ENCODE measurements at places on chromosomes 4 and X.

GRCh38 chrX:142060191-142060590 is 144.9 kb downstream of the MAGEC2 start:
- no peak for DNase-seq

GRCh38 chr4:154877110-154877760 is 96.2 kb downstream of the RBM46 start:
- no peak for DNase-seq

GRCh38 chr4:15414551-15415091 is 13.2 kb upstream of the C1QTNF7 start:
- DNase-seq: no peak

- no peak for DNase-seq
These were observed 7.3 kb downstream of the PPA2 start for GRCh38 chr4:105466580-105466979.

DNA sequence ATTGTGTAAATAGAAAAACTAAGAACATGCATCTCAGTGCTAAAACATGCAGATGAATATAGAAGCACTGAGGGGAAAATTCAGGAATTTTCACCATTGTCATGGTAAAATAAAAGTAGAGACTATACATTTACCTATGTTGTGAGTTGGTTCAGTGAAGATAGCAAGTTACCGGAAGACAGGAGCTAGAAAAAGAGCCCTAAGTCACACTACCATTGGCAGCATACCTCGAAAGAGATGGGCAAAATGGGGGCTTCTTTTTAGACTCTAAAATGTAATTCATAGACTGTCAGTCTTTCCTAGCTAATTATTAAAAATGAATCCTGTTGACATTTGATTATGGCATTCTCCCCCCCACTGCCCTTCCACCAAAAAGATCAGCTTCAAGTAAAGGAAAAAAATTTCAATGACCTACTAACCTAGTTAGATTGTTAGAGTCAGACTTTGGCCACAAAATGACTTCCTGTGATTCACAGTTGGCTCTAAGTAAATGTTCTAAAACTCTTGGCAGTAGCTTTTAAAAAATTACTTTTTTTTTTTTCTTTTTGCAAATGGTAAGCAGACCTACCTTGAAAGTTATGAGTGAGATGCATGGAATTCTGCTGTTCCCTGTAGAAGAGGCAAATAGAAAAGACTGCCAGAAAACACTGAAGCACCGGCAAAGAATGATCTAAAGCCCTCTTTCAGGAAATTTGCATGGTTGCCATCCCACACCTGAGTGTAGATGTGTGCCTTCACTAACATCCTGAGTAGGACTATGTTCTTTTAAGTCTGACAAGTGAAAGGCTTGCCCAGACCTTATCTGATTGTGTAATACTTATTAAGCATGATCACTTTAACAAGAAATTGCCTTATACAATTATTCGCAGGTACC is 26.4 kb upstream of the ARSJ start:
- DNase-seq: no peak

DNA sequence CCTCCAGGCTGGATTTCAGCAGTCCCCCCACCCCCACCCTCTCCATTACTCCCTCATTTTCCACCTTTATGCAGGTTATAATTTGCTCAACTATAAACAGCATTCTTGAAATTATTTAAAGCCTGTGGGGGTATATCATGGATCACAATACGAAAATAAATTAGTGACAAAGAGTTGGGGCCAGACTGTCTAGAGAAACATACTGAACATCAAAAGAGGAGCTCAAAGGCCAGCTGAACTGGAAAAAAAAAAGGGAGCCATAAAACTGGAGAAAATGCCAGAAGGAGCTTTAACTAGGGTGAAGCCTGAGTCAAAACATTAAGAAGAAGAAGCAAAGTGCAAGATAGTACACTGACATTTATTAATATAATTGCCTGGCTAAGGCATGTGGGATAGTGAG is 137.8 kb downstream of the ANTXR2 start:
- no peak for DNase-seq

DNA sequence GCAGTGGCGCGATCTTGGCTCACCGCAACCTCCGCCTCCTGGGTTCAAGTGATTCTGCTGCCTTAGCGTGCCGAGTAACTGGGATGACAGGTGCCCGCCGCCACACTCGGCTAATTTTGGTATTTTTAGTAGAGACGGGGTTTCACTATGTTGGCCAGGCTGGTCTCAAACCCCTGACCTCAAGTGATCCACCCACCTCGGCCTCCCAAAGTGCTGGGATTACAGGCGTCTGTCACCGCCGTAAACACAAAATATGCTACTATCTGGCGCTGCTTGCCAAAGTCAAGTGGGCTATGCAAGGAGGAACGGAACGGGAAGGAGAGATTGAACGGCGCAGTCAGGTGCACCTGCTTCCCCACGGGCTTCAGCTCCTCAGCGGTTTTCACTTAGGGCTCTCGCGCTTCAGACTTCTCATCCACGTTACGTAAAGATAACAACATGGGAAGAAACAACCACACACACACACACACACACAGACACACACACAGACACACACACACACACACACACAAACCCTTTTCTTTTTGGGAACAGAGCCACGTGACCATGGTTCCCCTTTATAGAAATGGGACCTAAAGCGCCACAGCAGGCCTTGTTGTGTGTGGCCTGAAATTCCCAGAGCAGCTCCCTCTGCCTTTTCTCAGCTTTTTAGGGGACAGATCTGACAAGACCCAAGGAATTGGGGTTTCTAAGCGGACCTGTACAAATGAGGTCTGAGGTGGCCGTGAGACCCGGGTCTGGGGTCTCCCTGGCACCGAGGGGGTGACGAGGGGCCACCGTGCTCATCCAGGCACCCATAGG is 1.5 kb downstream of the P2RY8 start:
- DNase-seq: peak; percentile 73

GRCh38 chr4:25878676-25879075 is 15.9 kb upstream of the SEL1L3 start:
- DNase-seq: no peak

GRCh38 chr4:36178484-36178883 is 65.8 kb downstream of the ARAP2 start:
- no peak for DNase-seq

GRCh38 chr4:9938933-9939332 is 82.4 kb downstream of the SLC2A9 start:
- no peak for DNase-seq

GRCh38 chrX:16869393-16870094 is 618 bp downstream of the RBBP7 start:
- DNase-seq: peak; percentile 57

GRCh38 chr4:129326571-129327460 is 230.9 kb downstream of the C4orf33 start:
- DNase-seq: no peak

DNA sequence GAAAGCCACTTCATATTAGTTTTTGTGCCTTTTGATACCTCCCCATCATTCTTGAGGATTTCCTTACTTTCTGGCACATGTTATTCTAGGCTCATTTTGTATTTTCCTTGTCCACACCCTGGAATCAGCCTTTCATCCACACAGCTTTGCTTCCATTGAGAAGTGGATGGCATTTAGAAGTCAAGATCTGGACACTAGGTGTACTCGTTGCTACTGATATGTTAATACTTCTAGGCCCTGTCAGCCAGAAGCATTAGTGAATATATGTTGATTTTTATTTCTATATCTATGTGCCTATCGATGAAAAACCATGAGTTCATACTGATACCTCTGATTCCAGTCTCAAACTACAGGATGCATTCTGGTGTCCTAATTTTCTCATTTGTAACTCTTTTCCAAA is 73.2 kb downstream of the ARHGAP24 start:
- DNase-seq: no peak

DNA sequence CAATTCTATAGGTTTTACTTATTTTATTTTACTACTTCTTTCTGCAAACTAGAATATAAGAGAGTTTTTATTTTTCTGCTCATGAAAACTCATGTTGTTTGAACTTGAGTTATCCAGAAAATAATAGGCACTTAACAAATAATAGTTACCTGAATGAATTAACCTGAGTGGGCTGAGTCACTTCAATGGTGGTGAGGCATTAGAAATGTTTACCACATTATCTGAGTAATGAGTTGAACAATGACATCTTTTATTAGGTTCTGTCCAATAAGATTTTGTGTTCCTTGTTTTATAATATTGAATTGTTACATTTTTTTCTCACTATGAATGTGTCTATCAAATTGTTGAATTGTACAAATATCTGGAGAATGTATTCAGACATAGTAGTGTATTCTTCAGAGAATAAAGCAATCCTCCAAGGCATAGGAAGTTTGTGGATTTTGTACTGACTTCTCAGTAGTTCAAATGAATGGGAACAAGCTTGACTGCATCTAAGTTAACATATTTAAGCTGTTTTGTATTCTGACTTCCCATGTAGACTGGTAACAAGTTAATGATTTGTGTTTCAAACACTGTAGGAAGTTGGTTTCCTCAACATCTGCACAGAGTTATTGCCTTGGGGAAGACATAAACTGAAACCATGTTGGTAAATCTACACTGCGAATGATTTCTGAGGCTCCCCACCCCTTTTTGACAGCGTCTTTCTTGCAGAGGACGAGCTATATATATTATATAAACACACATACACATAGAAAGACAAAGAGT is 1808.9 kb upstream of the TENM3 start:
- no peak for DNase-seq

GRCh38 chrX:136199365-136199764 is 51.8 kb downstream of the MAP7D3 start:
- DNase-seq: no peak

- no peak for DNase-seq
These were observed 392.5 kb downstream of the GBA3 start for GRCh38 chr4:23085249-23085568.

DNA sequence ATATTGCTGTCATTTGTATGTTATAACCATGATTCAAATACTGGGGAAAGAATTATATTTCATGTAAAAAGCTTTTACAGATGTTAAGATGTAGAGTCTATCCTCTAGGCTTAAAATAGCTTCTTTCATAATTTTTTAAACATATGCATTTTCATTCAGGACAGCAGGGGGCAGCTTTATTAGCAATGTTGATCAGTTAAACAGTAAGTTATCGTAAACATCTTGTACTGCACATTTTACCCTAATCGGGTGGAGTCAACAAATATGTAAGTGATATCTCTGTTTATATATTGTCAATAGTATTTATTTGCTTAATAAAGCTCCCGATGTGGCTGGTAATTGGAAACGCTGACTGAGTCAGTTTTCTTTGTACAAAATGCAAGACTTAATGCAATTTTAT is 142.5 kb upstream of the MED14 start:
- DNase-seq: no peak

DNA sequence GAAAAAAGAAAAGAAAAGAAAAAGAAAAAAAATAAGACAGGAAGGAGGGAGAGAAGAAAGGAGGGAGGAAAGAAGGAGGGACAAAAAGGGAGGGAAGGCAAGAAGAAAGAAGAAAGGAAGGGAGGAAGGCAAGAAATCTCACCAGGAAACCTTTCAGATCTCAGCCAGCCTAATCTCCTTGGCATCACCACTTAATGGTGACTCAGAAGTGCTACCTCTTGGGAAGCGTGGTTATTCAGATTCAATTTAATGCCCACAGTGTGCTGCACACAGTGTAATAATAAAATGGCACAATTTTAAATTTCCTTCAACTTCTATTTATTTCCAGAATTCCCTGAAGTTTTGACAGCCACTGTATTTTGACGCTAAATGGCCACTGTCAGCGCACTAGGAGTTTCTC is 50.3 kb downstream of the DKK2 start:
- DNase-seq: no peak

- DNase-seq: no peak
These were observed 86.1 kb downstream of the CPE start for GRCh38 chr4:165464813-165465381.

DNA sequence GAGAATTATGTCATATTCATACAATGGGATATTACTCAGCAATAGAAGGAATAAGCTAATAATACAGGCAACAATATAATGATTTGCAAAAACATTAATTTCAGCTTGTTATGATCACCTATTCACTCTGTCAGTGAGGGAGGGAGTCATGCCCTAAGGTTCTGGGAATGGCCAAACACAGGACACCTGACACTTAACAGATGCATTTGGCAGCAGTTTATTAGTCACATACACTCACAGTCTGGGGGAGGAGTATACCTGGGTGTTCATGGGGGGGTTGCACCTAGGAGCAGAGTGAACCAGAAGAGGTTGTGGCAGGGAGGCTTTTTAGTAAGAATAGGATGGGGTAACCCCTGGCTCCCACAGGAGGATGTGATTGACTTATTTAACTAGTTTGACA is 38.3 kb downstream of the SERPINA7 start:
- no peak for DNase-seq

DNA sequence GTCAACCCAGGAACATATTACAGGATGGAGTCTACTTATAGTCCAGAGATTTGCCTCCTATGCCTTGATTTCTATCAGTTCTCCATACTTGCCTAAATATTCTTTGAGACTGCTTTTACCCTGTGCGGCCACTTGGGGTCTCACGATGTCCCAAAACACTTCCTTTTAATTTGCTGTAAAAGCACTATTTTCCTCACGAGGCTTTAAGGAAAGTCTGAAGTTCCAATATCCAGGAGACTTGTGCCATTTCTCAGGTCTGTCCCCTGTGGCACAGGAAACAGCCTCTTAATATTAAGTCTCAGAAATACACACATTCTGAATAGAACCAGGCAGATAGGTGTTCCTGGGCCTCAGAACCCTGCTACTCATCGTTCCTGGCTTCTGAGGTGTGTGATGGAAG is 142.9 kb downstream of the TMEM164 start:
- DNase-seq: peak; percentile 23

GRCh38 chr4:107654694-107655093 is 65.3 kb downstream of the PAPSS1 start:
- no peak for DNase-seq

GRCh38 chr4:4425696-4426095 is 38.8 kb downstream of the NSG1 start:
- DNase-seq: no peak

- no peak for DNase-seq
These were observed 39.3 kb downstream of the LNX1 start for GRCh38 chr4:53551958-53552357.

DNA sequence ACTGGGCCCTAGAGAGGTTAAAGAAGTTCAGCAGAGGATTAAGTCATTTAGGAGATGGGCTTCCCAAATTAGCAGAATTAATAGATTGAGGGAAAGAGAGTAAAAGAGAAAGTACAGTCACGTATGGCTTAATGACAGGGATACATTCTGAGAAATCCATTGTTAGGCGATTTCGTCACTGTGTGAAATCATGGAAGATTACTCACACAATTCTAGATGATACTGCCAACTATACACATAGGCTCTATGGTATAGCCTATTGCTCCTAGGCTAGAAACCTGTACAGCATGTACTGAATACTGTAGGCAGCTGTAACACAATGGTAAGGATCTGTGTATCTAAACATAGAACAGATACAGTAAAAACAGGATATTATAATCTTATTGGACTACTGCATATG is 180.6 kb downstream of the RNF150 start:
- no peak for DNase-seq

- DNase-seq: no peak
These were observed 327.2 kb downstream of the NKX6-1 start for GRCh38 chr4:84171871-84172270.

All from stimulated activated CD8-positive, alpha-beta memory T cell treated with anti-CD3 and anti-CD28 coated beads, Interleukin-4, amount 100 ng/mL, for 48 hours (primary cell).